Stimulated activated CD8-positive, alpha-beta memory T cell treated with anti-CD3 and anti-CD28 coated beads, Interleukin-15, amount 100 ng/mL, for 4 hours (primary cell): ENCODE measurements at places on chromosomes 5 and 9.

DNA sequence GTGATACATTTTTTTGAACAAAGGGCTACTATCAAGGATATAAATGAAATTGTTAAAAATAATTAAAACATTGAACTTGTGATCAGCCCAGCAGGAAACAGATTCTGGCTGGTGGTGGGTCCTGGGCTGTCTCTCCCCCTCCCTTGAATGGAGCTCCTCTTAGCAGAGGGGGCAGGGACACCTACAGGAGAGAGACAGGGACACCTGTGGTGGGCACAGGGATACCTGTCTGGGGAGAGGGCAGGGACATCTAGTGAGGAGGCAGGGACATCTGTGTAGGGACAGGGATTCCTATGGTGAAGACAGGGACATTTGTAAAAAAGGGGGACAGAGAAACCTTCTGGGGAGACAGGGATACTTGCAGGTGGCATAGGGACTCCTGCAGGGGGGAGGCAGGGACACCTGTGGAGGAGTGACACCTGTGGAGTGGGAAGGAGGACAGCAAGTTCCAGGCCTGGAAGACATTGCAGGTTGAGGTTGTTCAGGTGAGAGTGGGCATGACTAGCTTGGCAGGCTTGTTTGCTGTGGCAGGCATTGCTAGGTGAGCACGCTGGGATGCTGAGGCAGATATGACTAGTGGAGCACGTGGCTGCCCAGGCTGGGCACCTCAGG lies 264.2 kb downstream of the IRX2 start:
- DNase-seq, result no peak

GRCh38 chr5:74916831-74917710 lies 50.9 kb upstream of the FAM169A start:
- DNase-seq, result no peak

- no peak for DNase-seq
Measured at GRCh38 chr5:71013575-71013974, 11.6 kb downstream of the NAIP start.

DNA sequence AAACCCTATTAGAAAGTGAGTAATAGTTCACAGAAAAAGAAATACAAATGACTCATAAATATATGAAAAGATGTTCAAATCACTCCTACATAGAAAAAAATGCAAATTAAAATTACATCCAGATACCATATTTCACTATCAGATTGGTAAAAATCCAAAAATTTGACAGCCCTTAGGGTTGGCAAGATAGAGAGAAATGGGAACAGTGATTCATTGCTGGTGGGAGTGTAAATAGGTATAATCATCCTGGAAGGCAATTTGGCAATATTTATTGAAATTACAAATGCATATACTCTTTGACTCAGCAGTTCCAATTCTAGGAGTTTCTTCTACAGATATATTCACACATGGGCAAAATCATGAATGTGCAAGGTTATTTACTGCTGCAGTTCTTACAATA lies 273.5 kb downstream of the NR2F1-AS1 start:
- no peak for DNase-seq

- DNase-seq, result no peak
Measured at GRCh38 chr9:138120072-138120471, 242.5 kb downstream of the CACNA1B start.

DNA sequence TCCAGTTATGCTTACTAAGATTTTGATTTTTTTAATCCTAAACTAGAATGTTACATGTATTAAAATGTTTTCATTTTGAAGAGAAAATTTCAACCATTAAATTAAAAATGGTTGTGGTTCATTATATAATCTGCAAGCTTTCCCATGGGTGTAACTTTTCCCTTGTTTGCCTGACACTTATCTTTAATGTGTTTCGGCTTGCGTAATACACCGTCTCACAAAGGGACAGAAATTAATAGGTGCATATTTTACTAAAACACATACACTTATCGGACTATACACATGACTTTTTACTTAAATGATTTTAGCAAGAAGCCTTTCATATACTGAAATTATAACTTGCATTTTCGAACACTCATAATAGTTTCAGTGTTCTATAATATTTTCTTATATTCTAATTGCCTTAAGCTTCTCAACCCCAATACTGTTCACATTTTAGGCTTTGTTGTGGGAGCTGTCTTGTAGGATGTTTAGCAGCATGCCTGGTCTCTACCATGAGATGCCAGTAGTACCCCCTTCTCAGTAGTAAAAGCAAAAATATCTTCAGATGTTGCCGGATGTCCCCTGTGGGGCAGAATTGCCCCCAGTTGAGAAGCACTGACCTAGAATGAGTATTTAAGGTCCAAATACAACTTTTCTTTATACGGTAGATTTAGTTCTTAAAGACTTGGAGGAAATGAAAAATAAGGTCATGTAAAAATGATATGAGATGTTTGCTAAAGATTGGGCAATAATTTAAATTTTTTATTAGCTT lies 28.6 kb downstream of the UGCG start:
- DNase-seq, result no peak

DNA sequence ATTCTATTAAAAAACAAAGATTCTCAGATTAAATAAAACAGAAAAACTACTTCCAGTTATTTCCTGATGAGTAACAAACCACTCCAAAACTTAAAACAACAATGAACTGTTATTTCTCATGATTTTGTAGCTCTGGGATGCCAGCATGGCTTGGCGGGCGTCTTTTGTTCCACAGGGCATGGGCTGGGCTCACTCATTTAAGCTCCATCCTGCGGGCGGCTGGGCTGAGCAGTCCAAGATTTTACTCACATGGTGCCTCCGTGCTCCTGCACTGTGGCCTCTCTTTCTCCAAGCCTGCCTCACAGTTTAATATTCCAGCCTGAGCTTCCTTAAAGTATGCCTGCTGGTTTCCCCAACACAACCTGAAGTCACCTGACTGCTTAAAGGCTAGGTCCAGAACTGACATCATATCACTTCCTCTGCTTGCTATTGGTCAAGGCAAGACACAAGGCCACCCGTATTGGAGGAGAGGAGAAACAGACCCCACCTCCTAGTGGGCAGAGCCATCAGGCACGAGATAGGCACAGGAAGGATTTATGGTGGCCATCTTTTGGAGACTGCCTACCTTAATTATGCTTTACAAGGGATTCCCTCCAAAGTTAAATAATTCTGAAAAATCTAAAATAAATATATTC lies 41.6 kb upstream of the ZBTB43 start:
- DNase-seq, result no peak

DNA sequence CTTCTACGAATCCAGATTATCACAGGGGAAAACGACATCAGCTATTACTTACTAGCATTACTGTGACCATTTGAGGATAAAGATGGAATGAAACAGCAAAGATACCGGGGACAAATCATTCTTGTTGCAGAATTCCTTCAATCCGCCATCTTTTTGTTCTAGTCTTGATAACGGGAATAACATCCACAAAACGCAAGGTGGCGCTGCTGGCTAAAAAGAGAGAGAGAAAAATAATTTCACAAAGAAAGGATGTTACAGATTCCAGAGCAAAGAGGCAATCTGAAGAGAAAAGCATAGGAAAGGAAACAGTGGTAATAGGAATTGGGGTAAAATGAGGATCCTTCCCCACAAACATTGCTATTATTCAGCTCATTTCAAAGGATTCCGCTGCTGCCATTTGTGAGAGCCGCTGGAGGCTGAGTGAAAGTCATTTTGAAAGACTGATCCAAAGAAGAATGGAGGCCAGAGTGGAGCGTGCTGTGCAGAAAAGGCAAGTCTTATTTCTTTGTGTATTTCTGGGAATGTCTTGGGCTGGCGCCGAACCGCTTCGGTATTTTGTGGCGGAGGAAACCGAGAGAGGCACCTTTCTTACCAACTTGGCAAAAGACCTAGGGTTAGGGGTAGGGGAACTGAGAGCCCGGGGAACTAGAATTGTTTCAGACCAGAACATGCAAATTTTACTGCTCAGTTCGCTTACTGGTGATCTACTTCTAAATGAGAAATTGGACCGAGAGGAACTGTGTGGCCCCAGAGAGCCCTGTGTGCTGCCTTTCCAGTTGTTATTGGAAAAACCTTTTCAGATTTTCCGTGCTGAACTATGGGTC lies at the start of gene PCDHB7:
Gene PCDHB7, plus strand, starts transcription at position 264 of the 824 bp plus-strand sequence. Its CDS starts 192 bp downstream, at position 456.
- no peak for DNase-seq

GRCh38 chr9:125932012-125932411 lies 184.8 kb downstream of the PBX3 start:
- no peak for DNase-seq

DNA sequence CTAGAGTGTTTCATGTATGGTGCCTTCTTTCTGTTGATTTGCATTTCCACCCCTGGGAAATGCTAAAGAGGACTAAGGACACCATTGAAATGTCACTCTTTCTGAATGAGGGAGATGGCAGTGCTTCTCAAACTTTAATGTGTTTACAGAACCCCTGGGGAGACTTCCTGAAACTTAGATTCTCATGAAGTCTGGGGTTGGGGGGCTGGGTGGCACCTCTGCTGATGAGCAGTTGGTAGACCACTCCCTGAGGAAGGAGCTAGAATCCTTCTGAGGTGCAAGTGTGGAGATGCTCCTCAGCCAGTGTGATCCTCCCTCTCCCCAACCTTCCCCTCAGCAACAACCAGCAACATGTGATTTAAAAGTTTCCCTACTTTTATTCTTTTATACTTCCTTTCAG lies 546.8 kb downstream of the LRRC70 start:
- DNase-seq, result no peak

DNA sequence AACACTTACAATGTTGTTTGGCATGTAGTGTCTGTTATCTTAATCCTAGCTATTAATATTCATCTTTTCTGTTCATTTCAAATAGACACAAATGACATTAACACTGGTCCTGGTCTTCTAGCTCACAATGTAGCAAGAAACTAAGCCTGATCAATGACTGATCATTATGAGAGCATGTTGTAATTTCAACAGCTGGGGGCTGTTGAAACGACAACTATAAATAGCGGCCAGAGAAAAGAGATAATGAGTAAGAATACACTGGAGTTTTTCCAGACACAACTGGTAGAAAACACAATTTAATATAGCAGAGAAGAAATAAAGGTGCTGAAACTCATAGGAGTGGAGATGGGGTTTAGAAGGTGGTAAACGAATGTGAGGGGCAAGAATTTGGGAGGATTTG lies 89.2 kb downstream of the HTR4 start:
- DNase-seq, result no peak

- no peak for DNase-seq
Measured at GRCh38 chr9:85155352-85155751, 485.8 kb downstream of the NTRK2 start.

DNA sequence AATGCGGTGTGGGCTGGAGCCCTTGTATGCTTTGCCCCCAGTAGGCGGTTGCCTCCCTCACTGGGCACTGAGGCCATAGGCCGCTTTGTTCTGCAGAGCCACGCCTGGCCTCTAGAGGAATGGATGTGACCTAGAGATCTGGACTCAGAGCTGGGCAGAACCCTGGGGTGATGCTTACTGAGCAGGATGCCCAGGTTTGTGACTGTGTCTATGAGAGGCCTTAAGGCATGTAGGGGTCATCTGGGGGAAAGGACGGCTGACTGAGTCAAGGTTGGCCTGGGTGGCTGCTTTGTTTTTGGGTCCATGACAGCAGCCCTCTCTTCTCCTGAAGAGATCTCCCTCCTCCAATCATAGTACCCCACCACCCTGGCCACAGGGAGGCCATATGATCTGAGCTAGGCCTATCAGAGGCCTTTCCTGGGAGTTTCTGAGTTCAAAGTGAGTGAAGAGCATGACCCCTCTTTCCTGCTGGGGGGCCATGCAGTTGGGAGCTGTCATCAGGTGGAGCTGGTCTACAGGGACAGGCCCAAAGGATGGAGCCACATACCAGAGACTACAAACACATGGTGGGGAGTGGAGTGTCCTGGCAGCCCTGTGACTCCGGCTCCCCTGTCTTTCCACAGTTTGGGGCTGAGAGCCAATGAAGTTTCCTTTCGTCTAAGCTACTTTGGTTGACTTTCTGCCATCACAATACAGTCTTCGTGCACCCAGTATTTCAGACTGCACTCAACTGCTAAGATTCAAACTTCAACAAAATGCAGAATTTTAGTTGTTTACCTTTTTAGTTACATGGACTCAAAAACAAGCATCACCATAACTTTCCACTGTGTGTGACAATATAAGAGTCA lies 165.4 kb downstream of the AUH start:
- no peak for DNase-seq

GRCh38 chr5:140216478-140217074 lies 41.6 kb downstream of the CYSTM1 start:
- DNase-seq, result no peak

GRCh38 chr9:137970686-137971476 lies 93.3 kb downstream of the CACNA1B start:
- DNase-seq, result no peak

DNA sequence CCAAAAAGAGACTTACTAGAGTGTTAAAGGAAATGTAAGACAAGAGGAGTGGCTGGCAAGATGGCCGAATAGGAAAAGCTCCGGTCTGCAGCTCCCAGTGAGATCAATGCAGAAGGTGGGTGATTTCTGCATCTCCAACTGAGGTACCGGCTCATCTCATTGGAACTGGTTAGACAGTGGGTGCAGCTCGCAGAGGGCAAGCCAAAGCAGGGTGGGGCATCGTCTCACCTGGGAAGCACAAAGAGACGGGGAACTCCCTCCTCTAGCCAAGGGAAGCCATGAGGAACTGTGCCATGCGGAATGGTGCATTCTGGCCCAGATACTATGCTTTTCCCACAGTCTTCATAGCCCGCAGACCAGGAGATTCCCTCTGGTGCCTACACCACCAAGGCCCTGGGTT lies 308.7 kb downstream of the AGTPBP1 start:
- DNase-seq, result no peak

DNA sequence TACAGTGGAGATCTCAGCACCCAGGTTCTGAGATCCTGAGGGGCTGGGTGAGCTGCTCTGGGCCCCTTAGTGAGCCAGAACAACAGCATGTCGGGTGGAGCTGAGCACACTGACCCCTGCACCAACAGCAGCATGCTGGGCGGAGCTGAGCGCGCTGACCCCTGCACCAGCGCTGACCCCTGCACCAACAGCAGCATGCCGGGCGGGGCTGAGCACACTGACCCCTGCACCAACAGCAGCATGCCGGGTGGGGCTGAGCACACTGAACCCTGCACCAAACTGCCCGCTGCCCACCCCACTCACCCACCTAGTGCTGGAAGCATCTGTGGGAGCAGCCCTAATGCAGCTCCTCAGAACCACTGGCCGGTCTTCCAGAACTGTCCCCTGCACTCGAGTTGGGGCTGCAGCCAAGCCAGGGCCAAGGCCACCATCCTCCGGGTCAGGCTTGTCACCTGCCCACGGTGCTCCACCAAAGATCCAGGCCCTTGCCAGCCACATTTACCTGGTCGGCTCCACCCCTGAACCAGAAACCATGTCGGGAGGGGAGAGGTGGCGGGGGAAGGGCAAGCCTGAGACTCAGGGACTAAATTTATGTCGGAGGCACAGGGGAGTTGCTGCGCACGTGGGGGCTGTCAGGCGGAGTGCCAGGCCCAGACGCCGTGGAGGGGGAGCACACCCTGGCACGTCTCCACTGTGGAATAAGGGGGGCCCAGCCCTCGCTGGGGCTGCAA lies 80.3 kb downstream of the ADAMTS2 start:
- no peak for DNase-seq

- no peak for DNase-seq
Measured at GRCh38 chr9:73684601-73685000, 532.9 kb downstream of the ANXA1 start.

- no peak for DNase-seq
Measured at GRCh38 chr9:35158501-35159280, 3.1 kb upstream of the UNC13B start.

DNA sequence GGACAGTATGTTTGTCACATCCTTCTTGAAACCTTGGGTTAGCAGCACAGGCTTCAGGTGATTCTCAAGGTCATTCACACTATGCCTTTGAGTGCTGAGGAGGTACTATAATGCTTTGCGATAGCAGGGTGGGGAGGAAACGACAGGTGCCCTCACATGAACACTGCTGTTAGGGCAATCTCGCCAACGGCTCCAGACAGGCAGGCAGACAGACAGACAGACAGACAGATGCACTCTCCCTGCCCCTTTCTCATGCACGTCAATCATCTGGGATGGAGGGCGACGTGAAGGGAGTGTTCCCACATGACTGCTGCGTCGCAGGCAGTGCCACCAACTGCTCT lies 82.9 kb downstream of the RAPGEF1 start:
- DNase-seq, result no peak
